Spinal cord (tissue), 10 donors: ENCODE measurements at places on chromosomes 4 and X. TPM values are rescaled to one million over a fixed set of nuclear protein-coding genes. Genes with fewer than 3 reads are reported as not detected.

DNA sequence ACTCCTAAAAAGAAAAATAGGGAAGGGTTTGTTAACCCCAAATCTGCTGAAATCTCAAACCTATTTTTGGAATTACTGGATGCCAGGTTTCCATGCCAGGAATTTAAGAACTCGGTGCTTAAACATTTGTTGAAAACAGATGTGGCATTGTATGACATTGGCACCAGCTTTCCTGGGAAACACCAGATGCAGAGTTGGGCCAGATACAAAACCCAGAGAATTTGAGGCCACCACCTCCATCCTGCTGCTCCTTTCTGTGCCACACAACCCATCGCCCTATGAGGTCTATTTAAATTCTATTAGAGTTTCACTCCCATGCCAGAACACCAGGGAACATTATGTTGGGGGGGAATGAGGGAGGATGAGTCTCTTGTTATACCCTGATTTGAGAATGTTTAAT lies 71.7 kb downstream of the ARAP2 start:
- H3K4me3 ChIP-seq, result no peak overlapping the region
- H3K27ac ChIP-seq, result no peak overlapping the region
- DNase-seq, result peak; percentile 72
- no peaks in the 10 kb centered on the region for H3K27me3 ChIP-seq

The RBMX gene
- 171 TPM for total RNA-seq

- no peak for DNase-seq
- H3K36me3 ChIP-seq, result peaks cover 33% of the 10 kb centered on the region
- H3K4me1 ChIP-seq, result peaks cover 9% of the 10 kb centered on the region
- no peaks in the 10 kb centered on the region for H3K27me3 ChIP-seq
Measured at GRCh38 chrX:154540897-154541535, 5.6 kb downstream of the G6PD start.

The CSTF2 gene
- total RNA-seq, result 16.7 TPM

The OTUD6A gene
- total RNA-seq, result not detected

DNA sequence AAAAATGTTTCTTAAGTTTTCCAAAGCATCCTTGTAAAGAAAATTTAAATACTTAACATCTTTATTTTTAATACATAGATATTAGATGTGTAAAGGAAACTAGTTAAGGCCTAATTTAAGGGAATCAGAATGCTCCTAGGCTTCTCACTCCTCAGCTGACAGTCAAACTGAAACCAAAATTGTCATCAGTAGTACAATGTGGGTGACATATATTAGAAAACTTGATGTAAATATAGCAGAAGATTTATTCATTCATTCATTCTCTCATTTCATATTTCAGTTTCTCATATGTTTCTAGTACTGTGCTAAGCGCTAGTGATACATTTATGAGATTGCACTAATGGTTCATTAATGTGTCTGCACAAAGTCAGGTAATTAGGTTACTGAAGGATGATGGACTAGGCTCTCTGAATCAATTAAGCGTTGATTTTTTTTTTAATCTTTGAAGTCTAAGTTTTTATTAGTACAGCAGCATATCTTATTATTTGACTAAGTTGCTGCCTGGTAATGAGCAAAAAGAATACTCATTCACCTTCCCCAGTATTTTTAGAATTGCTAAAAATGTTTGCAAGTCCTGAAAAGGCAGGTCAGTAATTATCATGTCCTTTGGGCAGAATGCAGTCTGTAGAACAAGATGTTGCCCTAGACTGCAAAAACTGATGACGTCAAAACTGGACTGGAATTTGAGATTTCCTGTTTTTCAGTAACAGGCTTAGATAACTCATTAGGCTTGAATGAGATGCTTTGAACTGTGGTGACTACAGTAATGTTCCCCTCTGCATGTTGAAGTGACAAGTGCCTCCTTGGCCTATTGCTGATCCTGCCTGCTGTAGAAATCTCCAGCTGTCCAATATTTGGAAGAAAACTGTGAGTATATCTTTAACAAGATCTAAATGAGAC lies 128.7 kb downstream of the ARHGAP24 start:
- H3K27ac ChIP-seq, result no peak overlapping the region
- no peak for DNase-seq
- no peaks in the 10 kb centered on the region for H3K27me3 ChIP-seq
- no peaks in the 10 kb centered on the region for H3K36me3 ChIP-seq
- no peak overlapping the region for H3K4me3 ChIP-seq

The MAGEA6 gene
- not detected for total RNA-seq

GRCh38 chr4:54090804-54091623 lies 8.9 kb upstream of the GSX2 start:
- no peak overlapping the region for H3K27ac ChIP-seq
- peaks cover 68% of the 10 kb centered on the region for H3K27me3 ChIP-seq
- H3K4me1 ChIP-seq, result peaks cover 22% of the 10 kb centered on the region
- DNase-seq, result no peak
- no peaks in the 10 kb centered on the region for H3K36me3 ChIP-seq

DNA sequence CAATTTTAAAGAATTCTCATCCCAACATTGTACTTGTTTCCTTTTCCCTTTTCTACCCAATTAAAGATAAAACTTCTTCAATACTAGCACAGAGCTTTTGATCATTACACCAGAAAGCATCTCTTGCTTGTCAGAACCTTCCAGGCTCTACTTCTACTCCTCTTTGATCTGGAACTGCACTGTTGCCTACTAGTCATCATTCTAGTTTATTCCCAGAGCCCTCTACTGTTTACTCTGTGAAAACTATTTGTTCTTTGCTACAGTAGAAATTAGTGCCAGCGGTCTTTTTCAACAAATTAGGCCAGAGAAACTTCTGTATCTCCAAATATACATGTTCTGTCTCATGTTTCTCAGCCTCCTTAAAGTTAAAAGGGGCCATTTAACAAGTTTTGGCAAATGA lies 46.8 kb upstream of the TMPRSS11F start:
- no peak overlapping the region for H3K4me3 ChIP-seq
- peak; percentile 6 for DNase-seq

The MAGED4 gene
- total RNA-seq, result 39.7 TPM

DNA sequence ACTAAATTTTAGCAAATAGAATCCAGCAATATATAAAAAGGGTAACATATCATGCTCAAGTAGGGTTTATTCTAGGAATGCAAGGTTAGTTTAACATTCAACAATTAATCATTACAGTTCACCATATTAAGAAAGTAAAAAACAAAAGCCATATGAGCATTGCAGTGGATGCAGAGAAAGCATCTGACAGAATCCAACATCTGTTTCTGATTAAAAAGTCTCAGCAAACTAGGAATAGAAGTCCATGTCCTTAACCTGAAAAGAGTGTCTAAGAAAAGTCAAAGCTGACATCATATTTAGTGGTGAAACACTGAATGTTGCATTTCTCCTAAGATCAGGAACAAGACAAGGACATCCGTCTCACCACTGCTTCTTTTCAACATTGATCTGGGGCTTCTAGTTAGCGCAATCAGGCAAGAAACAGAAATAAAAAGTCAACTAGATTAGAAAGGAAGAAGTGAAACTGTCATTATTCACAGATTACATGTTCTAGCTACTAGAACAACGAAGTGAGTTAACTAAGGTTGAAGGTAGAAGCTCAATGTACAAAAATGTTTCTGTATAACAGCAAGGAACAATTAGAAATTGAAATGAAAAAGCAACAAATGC lies 49.3 kb downstream of the MRPL1 start:
- no peaks in the 10 kb centered on the region for H3K4me1 ChIP-seq
- no peak for DNase-seq
- H3K36me3 ChIP-seq, result no peaks in the 10 kb centered on the region
- no peak overlapping the region for H3K27ac ChIP-seq
- H3K27me3 ChIP-seq, result no peaks in the 10 kb centered on the region
- no peak overlapping the region for H3K4me3 ChIP-seq
